ENCODE measurements at places on chromosomes 2 and 18. TPM values are rescaled to one million over a fixed set of nuclear protein-coding genes. Genes with fewer than 3 reads are reported as not detected.

The TCF23 gene
- total RNA-seq: not detected

DNA sequence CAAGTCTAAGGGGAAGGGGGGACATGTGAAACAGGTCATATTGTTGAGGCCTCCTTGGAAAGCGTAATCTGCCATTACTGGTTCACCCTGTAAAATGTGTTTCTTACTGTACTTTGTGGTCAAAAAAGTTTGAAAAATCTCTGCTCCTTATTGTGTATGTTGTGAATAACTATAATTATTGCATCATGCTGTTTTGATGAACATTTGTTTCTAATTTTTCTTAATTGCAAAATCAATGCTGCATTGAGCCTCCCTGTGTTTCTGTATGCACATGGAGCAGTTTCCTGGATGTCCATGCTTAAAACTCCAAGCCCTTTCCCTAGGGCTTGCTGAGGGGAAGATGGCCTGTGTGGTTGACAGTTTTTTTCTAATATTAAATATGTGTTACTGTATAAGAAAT lies 158.6 kb downstream of the RNF144A start:
- no peak overlapping the region for H3K27ac ChIP-seq
- H3K4me1 ChIP-seq: no peaks in the 10 kb centered on the region
- H3K4me3 ChIP-seq: no peak overlapping the region
- no peak for DNase-seq

- no peaks in the 10 kb centered on the region for H3K27me3 ChIP-seq
- no peak overlapping the region for H3K4me3 ChIP-seq
- no peak for DNase-seq
- H3K27ac ChIP-seq: no peak overlapping the region
- H3K36me3 ChIP-seq: no peaks in the 10 kb centered on the region
These were observed 106.1 kb upstream of the ALKAL2 start for GRCh38 chr2:393711-394696.

DNA sequence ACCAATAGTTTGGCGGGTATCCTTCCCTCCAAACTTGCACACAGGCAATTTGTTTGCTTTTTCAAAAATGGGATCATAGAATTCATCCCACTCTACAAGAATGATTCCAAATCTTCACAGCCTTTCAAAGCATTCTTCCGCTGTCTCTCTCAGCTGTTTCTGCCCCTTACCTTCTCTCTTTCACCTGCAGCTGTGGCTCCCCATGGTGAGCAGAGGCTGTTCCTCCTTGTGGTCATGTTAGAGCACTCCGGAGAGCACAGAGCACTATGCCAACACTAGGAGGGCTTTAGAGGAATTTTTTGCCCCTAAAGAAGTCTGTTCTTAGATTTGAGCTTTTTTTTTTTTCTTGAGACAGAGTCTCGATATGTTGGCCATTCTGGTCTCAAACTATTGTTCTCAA lies 30.4 kb downstream of the MTHFD2 start:
- H3K4me3 ChIP-seq: no peak overlapping the region
- 0 out of 2 replicates have a peak, but pooled peaks cover 2% of the 10 kb centered on the region for H3K4me1 ChIP-seq
- no peak overlapping the region for H3K27ac ChIP-seq
- DNase-seq: no peak
- H3K27me3 ChIP-seq: no peaks in the 10 kb centered on the region

The IL1A gene
- total RNA-seq: 0.10 TPM

The DHRS9 gene
- total RNA-seq: 0.15 TPM

DNA sequence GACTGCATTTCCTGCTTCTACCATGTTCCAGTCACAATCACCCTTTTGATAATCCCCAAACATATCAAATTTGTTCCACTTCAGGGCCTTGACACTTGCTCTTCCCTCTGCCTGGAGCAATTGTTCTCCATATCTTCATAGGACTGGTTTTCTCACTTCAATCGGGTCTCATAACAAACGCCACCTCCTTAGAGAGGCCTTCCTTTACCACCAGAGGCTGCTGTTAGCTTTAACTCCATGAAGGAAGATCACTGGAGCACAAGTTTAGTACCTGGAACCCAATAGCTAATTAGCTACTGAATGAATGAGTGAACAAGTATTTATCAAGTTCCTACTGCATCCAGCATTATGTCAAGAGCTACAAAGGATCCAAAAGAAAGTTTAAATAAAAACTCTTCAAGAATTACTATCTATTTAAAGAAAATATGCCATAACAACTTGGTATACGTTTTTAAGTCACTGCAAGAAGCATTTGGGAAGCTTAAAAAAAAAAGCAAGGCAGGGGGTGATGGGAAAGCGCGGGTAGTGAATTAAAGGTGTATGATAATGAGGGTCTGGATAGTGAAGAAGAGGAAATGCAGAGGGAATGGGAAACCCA lies 58.8 kb downstream of the BAZ2B start:
- no peaks in the 10 kb centered on the region for H3K36me3 ChIP-seq
- H3K27me3 ChIP-seq: no peaks in the 10 kb centered on the region
- H3K4me1 ChIP-seq: no peaks in the 10 kb centered on the region

- H3K36me3 ChIP-seq: no peaks in the 10 kb centered on the region
- no peak overlapping the region for H3K4me3 ChIP-seq
- H3K4me1 ChIP-seq: peaks cover 5% of the 10 kb centered on the region
- no peaks in the 10 kb centered on the region for H3K27me3 ChIP-seq
- no peak for DNase-seq
These were observed 106.7 kb upstream of the PGAP1 start for GRCh38 chr2:197033222-197033621.

DNA sequence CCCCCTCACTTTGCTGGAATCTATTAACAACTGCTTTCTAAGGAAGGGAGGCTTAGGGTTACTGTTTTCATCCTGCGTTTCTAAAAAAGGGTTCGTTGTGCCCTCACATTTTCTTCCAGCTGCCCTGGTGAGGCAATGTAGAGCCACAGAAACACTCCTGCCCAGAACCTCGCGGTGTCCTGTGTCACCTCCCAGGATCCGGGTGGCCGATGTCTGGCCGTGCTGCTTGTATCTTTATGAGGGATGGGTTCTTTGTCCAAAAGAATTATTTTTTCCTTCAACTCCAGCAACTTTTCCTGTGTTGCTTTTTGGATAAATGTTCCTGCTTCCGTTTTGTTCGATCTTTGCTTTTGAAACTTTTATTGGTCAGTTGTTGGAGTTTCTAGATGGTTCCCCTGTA lies 291.8 kb upstream of the HS6ST1 start:
- no peak for DNase-seq
- no peak overlapping the region for H3K27ac ChIP-seq
- H3K4me3 ChIP-seq: no peak overlapping the region
- no peaks in the 10 kb centered on the region for H3K4me1 ChIP-seq
- H3K27me3 ChIP-seq: no peaks in the 10 kb centered on the region
- H3K36me3 ChIP-seq: no peaks in the 10 kb centered on the region

- DNase-seq: no peak
- H3K27me3 ChIP-seq: no peaks in the 10 kb centered on the region
These were observed 1.6 kb downstream of the KCNE4 start for GRCh38 chr2:223053484-223054192.

DNA sequence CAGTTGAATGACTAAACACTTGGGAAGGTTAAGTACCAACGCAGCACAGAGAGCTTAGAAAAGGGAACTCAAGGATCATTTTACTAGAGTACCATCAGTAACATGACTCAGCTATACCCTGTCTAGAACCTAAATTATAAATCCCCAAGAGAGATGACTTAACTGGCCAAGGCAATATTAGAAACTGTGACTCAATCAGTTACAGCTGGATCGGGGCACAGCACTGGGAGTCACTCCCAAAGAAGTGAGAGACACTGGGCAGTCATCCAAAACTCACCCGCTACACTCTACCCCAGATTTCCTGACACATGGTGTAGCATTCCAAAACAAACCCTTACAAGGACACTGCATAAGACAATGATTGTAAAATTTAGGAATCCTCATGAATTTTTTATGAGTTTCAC lies 17.7 kb downstream of the IWS1 start:
- H3K27ac ChIP-seq: peak overlapping the region; percentile 35
- peaks cover 18% of the 10 kb centered on the region for H3K36me3 ChIP-seq
- peak; percentile 66 for DNase-seq
- H3K4me3 ChIP-seq: peak overlapping the region; percentile 23
- no peaks in the 10 kb centered on the region for H3K27me3 ChIP-seq

DNA sequence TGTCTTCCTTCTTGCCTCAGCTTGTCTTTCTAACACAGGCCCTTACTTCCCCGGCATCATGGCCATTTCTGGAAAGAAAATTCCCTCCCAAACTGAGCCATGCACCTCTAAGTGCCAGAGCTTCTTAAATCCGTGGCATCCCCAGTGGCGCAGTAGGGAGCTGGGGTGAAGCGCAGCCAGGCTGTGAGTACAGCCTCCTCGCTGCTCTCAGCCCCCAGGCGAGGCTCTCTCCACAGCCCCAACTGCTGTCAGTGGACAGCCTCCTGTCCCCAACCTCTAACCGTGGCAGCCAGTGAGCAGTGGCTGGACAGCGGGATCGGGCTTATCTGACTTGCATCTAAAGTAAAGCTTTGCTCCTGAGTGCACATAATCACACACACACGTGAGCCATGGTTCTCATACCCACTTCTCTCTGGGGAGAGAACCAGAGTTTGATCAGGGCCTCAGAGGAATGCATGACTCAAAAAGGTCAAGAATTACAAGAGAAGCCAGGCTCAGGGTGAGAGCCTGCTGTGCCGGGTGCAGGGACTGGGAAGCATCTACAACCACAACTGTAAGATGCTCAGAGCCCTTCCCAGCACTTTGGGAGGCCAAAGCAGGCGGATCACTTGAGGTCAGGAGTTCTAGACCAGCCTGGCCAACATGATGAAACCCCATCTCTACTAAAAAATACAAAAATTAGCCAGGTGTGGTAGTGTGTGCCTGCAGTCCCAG lies 50.7 kb downstream of the SFXN5 start:
- no peaks in the 10 kb centered on the region for H3K36me3 ChIP-seq
- H3K4me3 ChIP-seq: no peak overlapping the region
- H3K27me3 ChIP-seq: no peaks in the 10 kb centered on the region
- DNase-seq: no peak
- H3K27ac ChIP-seq: no peak overlapping the region

Measured in HCT116 (cell line).